ENCODE measurements at places on chromosomes 5 and 9.
A peak's percentile ranks its signal among the peaks of the same experiment; 100 is the strongest.

DNA sequence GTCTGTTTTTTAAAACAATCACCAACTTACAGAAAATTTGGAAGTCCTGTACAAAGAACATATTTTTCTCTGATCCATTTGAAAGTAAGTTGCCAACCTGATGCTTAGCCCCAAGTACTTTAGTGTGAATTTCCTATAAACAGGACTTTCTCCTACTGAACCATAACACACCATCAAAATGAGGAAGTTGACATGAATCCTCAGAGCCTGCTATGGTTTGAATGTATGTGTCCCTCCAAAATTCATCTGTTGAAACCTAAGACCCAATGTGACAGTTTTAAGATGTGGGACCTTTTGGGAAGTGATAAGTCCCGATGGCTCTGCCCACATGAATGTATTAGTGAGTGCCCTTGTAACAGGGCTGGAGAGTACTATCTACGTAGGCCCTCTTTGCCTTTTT is 6.4 kb upstream of the ACOT12 start:
- DNase-seq = no peak

- no peak for DNase-seq
These were observed 17.1 kb downstream of the RNF44 start for GRCh38 chr5:176519810-176520720.

DNA sequence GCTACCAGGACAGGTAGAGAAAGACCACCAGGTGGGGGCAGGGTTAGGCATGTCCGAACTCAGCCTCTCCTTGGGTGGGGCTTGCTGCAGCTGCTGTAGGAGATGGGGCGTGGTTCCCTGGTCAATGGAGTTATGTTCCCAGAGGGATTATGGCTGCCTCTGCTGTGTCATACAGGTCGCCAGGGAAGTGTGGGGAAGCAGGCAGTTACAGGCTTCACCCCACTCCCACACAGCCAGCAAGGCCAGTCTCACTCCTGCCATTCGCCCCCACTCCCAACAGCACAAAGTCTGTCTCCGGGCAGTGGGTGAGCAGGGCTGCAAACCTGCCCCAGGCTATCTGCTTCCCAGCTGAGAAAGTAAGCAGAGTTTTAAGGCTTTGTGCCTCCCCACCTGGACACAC is 20.0 kb upstream of the CEP72 start:
- no peak for DNase-seq

- DNase-seq = peak; percentile 52
These were observed 41.3 kb upstream of the FOXE1 start for GRCh38 chr9:97811533-97812246.

DNA sequence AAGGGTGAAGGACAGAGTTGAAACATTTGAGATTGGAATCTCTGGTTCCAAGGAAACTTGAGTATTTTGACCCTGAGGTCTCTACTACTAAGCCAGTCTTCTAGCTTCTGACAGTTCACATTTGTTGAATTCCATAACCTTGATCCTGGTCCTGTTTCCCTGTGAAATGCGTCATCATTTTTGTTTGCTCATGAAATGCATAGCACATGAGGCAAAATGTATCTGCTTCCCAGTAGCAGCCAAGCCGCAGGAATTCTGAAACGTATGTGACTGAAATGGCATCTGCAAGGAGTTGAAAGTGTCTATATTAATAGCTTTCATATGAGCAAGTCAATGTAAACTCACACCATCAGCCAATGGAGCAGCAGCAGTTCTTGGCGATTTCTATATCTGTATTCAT is 307.9 kb downstream of the CSNK1G3 start:
- DNase-seq = no peak

DNA sequence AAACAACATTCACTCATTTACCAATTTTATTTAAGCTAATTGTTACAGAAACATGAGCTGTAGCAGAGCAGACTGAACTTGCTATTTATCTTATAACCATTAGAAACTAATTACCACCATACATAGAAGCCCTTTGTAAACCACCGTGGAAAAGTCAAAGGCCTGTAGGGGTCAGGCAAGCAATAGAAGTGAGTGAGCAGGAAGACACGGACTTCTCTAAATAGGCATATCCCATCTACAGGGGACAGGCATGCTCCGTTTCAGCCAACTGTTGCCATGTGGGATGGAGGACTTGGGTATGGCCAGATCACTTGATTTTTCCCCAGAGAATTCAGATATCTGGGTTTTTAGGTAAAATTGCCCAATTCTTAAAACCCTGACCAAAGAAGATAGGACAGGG is 44.8 kb downstream of the PRRC1 start:
- DNase-seq = no peak

DNA sequence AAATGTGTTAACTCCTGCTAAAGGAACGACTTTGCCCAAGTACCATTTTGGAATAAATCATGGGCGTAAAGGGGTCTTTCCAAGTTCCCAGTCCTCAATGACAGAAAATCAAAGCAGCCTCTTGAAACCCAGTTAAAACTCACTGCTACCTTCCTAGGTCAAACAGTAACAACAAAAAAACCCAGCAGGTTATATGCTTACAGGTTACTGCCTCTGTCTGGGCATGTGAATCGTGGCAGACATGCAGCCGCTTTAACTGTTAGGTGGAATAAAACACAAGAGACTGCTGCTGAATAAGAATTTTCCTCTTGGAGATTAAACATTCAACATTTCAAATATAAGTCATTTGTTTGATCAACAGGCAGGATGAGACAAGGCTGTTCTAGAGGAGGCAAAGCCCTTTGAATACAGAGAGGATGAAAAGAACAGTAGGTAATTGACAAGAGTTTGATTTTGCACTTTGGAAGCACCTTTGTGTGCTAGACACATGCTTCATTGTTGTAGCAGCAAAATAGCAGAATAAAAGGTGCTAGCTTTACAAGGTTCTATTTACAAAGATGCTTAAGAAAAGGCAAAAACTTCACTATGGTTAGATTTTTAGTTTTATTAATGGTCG is 319.4 kb downstream of the NDUFS4 start:
- no peak for DNase-seq

GRCh38 chr9:82934949-82935348 is 128.0 kb downstream of the RASEF start:
- peak; percentile 78 for DNase-seq

DNA sequence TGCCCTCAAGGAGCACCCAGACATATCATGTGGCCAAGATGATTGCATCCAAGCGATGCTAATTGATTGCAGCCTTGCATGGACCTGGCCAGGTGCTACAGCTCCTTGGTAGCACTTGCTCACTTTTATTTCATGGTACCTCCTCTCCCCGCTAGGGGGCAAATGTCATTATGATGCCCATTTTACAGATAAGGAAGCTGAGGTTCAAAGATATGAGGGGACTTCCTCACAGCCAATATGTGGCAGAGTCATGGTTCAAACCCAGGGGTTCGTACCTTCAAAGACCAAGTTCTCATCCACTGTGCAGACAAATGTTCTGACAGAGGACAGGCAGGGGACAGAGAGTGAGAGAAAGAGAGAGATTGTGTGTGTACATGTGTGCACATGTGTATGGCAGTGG is 21.9 kb upstream of the KCNMB1 start:
- no peak for DNase-seq

DNA sequence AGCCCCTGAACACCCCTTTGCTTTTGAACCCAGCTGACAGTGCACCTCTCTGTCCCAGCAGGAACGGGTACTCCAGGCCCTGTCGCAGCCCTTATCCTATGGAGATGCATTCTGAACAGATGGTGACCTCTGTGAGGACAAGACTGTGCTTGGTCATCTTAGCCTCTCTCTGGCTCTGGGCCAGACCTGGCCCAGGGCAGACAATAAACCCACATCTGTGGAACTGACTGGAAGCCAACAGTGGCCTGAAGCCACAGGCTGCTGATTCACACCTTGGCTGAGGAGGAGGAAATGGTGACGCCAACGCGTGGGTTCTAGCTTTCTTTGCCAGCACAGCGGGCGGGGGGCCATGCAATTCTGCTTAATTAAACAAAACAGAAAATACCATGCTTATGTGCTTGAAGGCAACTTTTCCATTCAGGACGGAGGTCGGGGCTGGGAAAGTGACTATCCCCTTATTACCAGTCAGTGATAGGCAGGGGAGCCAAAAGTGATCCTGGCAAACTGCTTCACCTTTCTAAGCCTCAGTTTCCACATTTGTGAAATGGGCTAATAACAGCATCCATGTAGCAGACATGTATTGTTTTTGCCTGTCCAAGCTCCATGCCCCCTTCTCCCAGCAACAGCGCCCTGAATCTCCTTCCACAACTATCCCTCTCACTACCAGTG is 10.8 kb downstream of the SH3PXD2B start:
- DNase-seq = peak; percentile 83

DNA sequence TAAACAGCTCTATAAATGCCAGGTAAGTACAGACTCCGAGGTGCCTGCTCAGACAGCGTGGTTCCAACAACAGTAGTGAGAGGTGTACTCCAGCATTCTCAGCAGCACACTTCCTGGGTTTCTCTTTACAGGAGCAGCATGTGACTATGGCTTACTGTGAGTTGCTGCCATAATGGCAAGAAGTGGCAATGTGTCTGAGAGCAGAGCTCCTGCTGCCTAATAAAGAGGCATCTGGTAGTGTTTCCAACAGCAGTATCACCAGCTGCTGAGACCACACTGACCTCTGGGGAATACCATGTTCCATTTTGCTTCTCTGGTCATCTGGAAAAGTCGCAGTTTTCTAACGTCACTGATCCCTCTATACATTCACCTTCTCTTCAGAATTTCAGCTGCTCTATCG is 398.2 kb downstream of the SLCO4C1 start:
- DNase-seq = no peak

- no peak for DNase-seq
These were observed 23.3 kb downstream of the SLC1A3 start for GRCh38 chr5:36629729-36630128.

- no peak for DNase-seq
These were observed 518.9 kb downstream of the PRELID2 start for GRCh38 chr5:145316282-145316681.

GRCh38 chr5:27038476-27038875 is at the start of gene CDH9:
CDH9 (minus strand) TSS chr5:27038586; CDS start chr5:26988333, 50,253 bp downstream.
- no peak for DNase-seq

- DNase-seq = no peak
These were observed 1.2 kb upstream of the PHYHD1 start for GRCh38 chr9:128919402-128920089.

GRCh38 chr5:168908207-168908606 is 329.0 kb upstream of the PANK3 start:
- DNase-seq = peak; percentile 77

- DNase-seq = peak; percentile 71
These were observed 23.4 kb downstream of the HNRNPK start for GRCh38 chr9:83956436-83957247.

GRCh38 chr9:129910628-129911567 is 75.6 kb downstream of the USP20 start:
- peak; percentile 81 for DNase-seq

DNA sequence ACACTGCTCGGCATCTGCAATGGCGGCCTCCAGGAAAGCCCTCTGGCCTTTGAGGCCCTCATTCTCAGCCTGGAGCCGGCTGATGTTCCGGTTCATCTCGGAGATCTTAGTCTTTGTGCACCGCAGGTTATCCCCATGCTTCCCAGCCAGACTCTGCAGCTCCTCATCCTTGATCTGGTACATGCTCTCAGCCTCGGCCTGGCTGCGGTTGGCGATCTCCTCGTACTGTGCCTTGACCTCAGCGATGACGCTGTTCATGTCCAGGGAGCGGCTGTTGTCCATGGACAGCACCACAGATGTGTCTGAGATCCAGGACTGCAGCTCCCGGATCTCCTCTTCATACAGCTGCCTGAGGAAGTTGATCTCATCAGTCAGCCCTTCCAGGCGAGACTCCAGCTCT is 21.9 kb downstream of the CEP120 start:
- DNase-seq = no peak

DNA sequence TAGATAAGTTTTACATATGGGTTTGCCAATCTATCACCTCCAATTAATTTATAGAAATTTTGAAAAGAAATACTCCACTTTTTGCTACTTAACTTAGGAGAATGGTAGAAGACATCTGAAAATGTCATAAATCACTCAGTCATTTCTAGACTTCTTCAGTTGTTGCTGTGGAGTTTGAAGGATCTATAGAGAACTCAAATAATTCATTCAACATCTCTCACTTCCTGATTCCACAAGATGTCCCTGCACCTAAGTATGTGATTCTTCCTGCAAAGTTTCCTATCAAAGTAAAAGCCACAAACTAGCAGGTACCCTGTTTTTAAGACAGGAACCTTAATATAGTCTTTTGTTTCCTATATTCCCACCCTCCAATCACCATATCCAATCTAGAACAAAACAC is 297.1 kb upstream of the ATP10B start:
- no peak for DNase-seq

All from SJSA1 (cell line).